Cerebellar nuclear complex (tissue), 1 donor: ENCODE measurements at places on chromosomes 4 and X.

GRCh38 chr4:138736362-138736761 lies 279.2 kb upstream of the NOCT start:
- no peak for DNase-seq

GRCh38 chrX:150363561-150364346 lies 637 bp downstream of the MAMLD1 start:
- no peak for DNase-seq

DNA sequence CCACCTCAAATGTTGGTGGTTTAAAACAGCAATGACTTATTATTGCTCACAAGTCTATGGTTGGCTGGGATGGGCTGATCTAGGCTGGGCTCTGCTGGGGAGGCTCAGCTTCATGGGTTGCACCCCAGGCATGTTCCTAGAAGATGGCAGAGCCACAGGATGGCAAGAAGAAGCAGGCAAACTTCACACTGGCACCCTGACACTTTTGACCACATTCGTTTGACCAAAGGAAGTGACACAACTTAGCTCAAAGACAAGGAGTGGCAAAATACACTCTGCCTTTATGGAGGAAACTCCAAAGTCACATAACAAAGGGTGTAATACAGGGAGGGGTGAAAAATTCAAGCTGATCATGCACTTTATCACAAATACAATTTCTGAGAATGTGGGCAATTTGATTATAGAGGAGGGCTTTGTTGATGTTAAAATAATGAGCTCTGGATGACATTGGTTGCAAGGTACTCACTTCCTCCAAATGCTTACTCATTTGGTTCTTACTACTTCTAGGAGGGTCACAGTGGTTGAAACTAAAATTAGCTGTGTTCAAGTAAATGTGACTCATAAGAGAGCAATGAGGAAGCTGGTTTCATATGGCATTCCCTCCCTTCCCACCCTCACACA lies 249.2 kb upstream of the RPS6KA3 start:
- DNase-seq, result no peak

- DNase-seq, result no peak
Measured at GRCh38 chrX:129000018-129000417, 523.3 kb downstream of the SMARCA1 start.

GRCh38 chr4:184826691-184827270 lies 1.0 kb upstream of the ACSL1 start:
- no peak for DNase-seq

DNA sequence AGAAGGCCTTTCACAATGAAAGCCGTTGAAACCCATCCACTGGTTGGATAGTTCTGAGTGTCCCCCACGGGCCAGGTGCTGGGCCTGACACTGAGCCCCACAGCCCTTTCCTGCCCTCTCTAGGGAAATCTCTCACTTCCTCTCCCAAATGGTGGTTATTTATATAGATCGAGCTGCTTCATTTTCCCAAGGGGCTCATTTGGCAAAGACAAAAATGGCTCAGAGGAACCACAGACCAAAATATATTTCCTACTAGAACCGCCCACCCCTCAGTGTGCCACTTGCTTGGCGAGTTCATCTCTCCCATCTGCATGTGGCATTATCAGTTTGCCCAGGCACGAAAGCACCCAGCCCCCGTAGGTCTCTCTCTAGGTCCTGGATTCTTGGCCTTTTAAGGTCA lies 53.3 kb upstream of the STIM2 start:
- DNase-seq, result no peak

GRCh38 chr4:125447551-125448290 lies 133.0 kb downstream of the FAT4 start:
- DNase-seq, result no peak

- DNase-seq, result no peak
Measured at GRCh38 chr4:7763788-7764187, 175.9 kb downstream of the AFAP1 start.

DNA sequence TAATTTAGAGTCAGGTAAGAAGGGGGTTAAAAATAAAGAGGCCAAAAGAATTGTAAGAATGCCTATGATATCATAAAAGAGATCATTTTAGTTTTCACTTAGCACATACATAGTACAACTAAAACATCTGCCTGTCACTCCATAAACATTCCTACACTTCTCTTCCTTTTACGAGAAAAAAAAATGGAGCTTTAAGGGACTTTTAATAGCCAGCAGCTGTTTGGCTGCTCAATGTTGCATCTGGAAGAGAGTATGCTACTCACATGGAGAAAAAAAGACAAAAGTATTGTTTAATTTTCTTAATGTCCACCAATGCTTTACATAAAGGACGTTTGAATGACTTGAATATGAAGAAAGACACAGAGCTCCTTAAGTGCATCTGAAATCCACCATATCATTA lies 48.7 kb upstream of the TNIP3 start:
- DNase-seq, result no peak

- DNase-seq, result no peak
Measured at GRCh38 chrX:72554448-72555140, 18.0 kb downstream of the HDAC8 start.

DNA sequence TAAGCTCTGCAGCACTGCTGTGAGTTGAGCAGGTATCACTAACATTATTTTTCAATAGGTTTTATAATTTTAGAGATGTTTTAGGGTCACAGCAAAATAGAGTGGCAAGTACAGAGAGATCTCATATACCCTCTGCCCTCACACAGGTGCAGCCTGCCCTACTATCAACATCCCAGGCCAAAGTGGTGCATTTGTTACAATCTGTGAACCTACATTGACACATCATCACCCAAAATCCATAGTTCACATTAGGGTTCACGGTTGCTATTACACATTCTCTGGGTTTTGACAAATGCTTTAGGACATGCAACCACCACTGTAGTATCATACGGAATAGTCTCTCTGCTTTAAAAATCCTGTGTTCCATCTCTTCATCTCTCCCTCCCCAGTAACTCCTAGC lies 173.1 kb downstream of the DHX15 start:
- DNase-seq, result no peak

- no peak for DNase-seq
Measured at GRCh38 chr4:182697094-182697493, 220.1 kb downstream of the DCTD start.

GRCh38 chr4:163164591-163164990 lies 2.1 kb downstream of the NAF1 start:
- no peak for DNase-seq

DNA sequence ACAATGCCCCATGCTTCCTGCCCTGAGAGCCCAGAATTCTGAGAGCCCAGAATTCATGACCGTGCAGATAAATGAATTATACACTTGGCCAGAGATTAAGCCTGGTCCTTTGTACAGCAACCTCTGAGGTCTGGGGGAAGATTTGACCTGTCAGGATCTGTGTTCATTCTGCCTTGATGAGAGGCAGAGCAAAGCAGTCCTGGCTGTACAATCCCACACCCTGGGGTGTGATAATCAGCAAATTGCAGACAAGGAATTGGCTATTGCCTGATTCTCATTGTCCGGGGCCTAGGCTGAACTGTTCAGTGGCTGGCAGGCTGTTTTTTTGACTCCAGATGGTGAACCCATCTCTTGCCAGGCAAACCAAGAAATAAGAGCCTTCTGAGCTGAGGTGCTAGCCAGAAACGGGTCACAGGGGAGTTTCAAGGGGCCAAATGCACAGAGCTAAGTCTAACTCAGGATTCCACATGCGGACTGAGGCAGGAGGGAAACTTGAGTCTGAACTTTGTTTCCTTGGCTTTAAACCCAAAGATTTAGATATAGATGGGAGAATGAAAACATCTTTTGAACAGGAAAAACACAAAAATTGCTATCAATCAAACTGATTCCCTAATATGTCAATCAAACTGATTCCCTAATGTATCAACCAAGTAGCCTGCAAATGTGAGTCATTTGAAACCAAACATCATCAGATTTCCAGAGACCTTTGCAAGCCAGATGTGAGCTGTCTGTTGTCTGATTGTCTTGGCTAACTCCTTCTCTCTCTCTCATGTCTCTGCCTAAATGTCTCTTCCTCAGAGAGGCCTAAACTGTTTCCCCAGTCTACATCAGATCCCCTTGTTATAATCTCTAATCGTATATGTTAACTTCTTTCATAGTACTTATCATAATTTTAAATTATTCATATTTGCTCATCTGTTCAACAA lies 159.3 kb downstream of the ATG4A start:
- no peak for DNase-seq

GRCh38 chr4:171025776-171026175 lies 787.4 kb upstream of the GALNTL6 start:
- DNase-seq, result no peak

DNA sequence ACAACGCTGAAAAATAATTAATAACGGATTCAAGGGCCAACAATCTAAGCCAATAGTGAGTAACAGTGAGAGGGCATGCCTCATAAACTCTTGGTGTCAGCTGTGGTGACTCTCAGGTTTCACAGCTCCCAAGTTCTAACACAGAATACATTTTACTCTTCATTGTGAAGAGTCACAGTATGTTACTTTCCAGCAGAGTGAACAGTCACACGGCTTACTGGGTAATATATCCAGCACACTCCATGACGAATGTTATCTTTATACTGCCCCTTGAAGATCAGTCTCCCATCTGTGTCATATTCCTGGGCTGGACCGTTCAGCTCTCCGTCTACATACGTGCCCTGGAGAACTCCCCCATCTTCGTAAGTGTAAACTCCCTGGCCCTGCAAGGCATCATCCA lies 23.1 kb downstream of the SETD7 start:
- no peak for DNase-seq

GRCh38 chrX:84796321-84796720 lies 207.4 kb upstream of the APOOL start:
- DNase-seq, result no peak
